ENCODE measurements at places on chromosomes 4 and X.

DNA sequence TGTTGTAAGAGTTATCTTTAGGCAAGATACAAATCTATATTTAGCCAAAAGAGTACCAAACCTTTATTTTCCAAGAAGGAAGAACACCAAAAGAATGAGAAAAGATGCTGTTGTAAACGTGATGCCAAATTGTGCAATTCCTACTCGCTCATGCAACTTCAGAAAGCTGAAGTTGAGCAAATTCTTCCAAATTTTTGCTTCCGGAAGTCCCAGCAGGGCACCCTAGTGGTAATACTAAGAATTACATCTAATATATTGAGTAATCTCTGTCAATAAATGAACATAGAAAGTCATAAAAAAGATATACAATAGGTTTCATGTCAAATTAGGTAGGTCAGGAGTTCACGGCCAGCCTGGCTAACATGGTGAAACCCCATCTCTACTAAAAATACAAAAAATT, 36.0 kb upstream of the SMARCAD1 start:
- peak; percentile 1 for DNase-seq

GRCh38 chr4:55794053-55794452, 25.5 kb upstream of the EXOC1L start:
- DNase-seq, result no peak

DNA sequence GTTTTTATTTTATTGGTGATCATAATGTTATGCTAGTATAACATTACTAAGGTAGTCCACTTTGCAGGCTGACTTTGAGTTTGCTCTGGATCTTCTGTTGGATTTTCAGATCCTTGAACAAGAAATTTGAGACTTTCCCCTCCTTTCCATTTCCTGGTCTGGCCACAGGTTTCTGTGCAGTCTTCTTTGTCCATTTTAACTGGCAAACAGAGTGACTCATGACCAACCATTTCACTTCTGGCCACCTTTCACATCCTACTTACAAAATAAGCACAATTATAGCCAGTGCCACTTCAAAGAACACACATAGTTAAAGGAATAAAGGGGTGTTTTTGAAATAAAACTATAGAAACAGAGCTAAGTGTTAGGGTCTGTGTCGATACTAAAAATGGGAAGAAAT, 8.4 kb downstream of the ANK2 start:
- DNase-seq, result no peak

DNA sequence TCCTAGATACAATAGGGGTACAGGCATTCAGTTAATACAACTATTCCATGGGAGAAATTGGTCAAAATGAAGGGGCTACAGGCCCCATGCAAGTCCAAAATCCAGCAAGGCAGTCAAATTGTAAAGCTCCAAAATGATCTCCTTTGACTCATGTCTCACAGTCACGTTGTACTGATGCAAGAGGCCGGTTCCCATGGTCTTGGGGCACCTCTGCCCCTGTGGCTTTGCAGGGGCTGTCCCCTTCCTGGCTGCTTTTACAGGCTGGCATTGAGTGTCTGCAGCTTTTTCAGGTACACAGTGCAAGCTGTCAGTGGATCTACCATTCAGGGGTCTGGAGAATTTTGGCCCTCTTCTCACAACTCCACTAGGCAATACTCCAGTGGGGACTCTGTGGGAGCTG, 12.5 kb upstream of the ASIC5 start:
- DNase-seq, result no peak

DNA sequence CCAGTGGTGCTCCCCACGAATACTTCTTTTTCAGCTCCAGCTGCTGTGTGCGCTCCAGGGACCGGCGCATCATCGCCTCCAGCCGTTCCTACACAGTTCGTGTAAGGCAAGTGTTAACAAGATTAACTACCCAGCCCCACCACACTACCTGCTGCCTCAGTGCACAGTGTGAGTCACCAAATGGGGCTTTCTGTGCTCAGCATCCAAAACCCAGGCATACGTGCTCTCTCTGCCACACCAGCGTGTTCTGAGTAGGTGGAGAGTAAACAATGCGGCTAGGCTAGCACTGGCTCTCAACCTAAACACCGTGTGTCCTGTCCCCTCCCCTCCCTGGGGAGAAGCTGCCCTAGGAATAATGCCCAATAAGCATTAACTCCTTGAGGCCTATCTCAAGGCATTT, 60.0 kb downstream of the MAP7D2 start:
- DNase-seq, result no peak

GRCh38 chrX:150813922-150814321, 84.5 kb downstream of the CD99L2 start:
- DNase-seq, result no peak

- DNase-seq, result no peak
Observed at GRCh38 chr4:140857111-140857510, 100.9 kb upstream of the TBC1D9 start.

DNA sequence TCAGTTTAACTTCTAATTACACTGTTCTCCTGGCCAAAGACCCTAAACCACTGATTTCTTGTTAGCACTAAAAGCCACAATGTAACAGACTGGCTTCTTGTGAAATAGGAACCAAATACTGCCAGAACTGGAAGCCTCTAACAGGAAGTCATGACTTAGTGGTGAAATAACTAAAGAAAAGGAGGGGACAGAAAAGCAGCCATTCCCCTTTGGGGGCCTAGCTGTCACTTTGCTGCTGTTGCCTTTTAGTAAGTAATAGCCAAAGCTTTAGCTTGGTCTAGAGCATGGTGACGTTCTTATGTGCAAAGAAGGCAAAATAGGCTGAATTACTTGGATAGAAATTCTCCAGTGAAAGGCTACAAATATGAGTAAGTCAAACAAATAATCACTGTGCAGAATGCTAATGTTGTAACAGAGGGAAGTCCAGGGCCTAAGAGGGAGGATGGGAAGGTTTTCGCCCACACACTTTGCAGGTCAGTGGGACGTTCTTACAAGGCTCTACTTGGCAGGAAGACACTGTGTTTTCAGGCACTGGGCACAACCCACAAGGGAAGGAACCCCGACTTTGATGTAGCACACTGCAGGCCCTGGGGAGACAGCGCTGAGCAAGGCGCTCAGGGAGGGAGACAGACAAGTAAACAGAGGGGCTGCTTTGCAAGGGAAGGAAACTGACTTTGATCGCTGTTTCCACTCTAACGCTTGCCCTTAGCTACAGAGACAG, 16.7 kb downstream of the GAB3 start:
- DNase-seq, result no peak

DNA sequence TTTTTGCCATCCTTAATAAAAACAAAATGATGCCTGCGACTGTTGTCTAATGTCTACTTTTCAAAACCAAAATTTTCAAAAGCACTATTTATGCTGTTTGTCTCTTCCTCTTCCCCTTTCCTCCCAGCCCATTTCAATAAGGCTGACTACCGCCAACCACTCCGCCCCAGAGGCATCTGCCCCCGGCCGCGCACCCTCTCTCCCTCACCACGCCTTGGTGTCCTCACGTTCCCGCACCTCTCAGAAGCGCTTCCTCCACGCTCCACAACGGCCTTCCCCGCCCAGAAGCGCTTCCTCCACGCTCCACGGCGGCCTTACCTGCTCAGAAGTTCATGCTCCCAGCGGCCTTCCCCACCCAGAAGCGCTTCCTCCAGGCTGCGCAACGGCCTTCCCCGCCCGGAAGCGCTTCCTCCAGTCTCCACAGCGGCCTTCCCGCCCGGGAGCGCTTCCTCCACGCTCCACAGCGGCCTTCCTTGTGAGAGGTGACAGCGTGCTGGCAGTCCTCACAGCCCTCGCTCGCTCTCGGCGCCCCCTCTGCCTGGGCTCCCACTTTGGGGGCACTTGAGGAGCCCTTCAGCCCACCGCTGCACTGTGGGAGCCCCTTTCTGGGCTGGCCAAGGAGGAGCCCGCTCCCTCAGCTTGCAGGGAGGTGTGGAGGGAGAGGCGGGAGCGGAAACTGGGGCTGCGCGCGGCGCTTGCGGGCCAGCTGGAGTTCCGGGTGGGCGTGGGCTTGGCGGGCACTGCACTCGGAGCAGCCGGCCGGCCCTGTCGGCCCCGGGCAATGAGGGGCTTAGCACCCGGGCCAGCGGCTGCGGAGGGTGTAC, 490.4 kb upstream of the ZFP42 start:
- no peak for DNase-seq

- no peak for DNase-seq
Observed at GRCh38 chrX:119655125-119655524, 37.8 kb downstream of the SEPTIN6 start.

DNA sequence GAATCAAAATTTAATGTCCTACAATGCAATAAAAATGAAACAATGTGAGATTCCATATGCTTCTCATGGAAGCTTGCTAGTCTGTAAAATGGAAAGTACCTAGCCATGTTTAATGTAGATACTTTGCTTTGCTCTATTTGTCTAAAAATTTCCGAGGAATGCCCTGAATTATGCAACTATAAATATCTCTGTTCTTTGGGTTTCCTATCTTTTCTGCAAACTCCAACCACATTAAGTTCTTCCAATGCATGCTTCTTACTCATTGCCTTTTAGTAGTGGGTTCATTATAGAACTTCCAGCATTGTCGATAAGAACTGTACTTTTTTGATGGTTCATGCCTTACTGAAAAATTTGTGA, 178.3 kb downstream of the RASL11B start:
- DNase-seq, result no peak

DNA sequence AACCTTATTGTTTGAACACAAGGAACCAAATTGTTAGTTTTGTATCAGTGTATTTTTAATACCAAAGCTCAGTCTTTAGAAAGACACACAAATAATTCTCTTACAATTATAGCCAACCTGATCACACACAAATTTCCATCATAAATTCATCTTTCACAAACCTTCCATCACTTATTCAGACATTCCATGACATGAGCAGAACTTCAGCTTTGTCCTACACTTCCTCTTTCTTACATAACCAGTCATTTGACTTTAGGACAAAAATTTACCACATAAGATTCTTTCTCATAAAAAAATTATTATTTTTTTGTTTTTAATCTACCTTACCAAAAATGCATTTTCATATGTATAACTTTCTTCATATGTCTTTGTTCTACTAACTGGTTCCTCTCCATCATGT, 312.2 kb downstream of the GALNTL6 start:
- no peak for DNase-seq

DNA sequence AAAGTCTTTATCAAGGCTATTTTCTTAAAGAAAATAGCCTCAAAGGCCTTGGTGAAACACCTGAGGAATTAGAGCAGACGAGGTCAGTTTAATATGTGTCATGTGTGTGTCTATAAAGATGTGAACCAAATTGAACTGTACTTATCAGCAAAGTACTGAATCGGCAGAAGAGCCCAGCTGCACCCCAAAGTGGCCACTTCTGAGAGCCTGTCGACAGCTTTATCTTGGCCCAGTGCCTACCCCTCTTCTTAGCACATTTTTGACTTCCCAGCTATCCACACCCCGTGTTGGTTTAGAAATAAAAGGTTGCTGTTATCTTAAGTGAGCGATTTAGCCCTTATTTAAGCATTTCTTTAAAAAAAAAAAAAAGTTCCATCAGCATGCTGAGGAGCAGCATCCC, 329.7 kb downstream of the FBXW7 start:
- DNase-seq, result no peak

- no peak for DNase-seq
Observed at GRCh38 chr4:165991325-165992180, 118.5 kb downstream of the TLL1 start.

GRCh38 chr4:68271851-68272357, 26.4 kb upstream of the TMPRSS11B start:
- peak; percentile 42 for DNase-seq

DNA sequence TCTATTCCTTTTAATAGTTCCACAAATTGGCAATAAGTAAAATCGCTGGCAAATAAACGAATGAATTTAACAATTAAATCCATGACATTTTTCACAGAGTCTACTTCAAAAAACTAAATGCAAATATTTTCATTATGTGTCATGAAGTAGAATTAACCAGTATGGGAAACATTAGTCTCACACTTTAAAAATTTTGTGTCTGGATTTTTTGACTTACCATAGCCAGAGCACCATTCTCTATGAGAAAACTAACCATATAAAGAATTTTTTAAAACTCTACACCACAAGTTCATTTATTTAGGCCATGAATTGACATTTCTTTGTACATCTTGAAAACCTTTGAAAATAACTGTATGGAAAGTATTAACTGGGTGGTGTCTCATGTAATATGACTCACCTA, 41.2 kb downstream of the PRDM5 start:
- no peak for DNase-seq

DNA sequence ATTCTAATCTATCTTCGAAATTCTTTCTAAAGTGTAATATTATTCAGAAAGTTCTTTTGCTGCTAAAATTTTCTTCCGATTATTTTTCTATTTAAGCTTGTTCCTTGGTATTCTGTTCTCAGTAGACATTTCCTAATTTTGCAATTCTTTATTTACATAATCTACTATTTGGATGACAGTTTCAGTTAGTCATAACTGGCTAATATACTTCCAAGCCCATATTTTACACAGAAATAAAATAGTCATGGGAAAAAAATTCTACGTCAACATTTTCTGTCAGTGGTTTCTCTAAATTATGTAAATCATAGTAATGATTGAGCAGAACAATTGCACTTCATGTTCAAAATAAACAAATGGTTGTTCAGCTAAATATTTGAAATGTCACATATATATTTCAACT, 178.0 kb upstream of the ANKRD50 start:
- DNase-seq, result no peak

GRCh38 chrX:11899091-11899490, 141.1 kb downstream of the MSL3 start:
- DNase-seq, result peak; percentile 68

DNA sequence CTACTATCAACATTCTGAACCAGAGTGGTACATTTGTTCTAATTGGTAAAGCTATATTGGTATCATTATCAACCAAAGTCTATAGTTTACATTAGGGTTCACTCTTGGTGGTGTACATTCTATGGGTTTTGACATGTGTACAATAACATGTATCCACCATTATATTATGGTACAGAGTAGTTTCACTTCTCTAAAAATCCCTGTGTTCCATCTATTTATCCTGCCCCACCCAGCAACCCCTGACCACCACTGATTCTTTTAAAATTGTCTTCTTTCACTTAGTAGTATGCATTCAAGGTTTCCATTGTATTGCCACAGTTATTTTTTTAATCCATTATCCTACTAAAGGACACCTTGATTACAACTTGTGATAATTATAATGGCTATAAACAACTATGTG, 15.3 kb upstream of the TMPRSS11D start:
- no peak for DNase-seq

GRCh38 chr4:87521757-87522374, 7.3 kb downstream of the SPARCL1 start:
- DNase-seq, result no peak

GRCh38 chrX:149877636-149878035, 3.3 kb upstream of the MAGEA8 start:
- no peak for DNase-seq

DNA sequence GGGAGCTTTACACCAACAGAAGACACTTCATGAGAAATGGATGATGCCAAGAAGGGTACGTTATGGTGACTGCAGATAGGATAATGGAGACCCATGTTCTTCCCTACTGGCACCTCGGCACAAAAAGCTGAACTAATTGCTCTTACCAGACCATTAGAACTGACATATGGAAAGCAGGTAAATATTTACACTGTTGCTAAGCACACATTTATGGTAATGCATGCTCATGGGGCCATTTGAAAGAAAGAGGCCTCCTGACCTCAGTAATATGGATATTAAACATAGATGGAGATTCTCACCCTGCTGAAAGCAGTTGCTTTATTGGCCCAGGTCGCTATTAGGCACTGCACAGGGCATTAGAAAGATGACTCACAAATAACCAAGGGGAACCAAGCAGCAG, 1759.6 kb downstream of the C4orf33 start:
- DNase-seq, result no peak
